NT2/D1 (cell line): ENCODE measurements at places on chromosomes 2 and 18.
A peak's percentile ranks its signal among the peaks of the same experiment; 100 is the strongest.

- no peak for DNase-seq
Measured at GRCh38 chr2:234178330-234179030, 128.0 kb downstream of the SPP2 start.

- DNase-seq, result no peak
Measured at GRCh38 chr2:177579486-177580036, 187.0 kb downstream of the AGPS start.

DNA sequence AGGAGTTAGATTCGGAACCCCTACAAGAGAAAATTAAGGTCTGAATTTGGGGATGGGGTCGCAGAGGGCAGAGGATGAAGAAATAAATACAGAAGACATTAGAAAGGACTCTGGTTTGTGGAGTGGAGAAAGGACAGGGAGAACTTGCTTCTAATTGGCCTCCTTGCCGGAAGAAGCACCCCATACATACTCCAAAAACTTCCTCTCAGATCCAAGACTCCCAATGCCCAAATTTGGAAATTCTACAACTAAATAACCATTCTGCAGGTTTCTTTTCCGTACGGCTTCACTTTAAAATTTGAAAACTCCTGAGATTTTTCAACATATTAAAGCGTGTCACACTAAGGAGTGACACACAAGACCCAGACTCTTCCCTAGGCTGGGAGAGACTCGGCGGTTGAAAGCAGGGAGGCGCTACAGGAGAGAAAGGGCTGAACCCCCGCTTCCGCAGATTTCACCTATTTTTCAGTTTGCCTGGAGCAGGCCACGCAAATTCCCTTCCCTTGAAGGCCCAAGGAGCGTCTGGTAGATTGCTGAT is 478 bp downstream of the CLHC1 start:
- no peak for DNase-seq

DNA sequence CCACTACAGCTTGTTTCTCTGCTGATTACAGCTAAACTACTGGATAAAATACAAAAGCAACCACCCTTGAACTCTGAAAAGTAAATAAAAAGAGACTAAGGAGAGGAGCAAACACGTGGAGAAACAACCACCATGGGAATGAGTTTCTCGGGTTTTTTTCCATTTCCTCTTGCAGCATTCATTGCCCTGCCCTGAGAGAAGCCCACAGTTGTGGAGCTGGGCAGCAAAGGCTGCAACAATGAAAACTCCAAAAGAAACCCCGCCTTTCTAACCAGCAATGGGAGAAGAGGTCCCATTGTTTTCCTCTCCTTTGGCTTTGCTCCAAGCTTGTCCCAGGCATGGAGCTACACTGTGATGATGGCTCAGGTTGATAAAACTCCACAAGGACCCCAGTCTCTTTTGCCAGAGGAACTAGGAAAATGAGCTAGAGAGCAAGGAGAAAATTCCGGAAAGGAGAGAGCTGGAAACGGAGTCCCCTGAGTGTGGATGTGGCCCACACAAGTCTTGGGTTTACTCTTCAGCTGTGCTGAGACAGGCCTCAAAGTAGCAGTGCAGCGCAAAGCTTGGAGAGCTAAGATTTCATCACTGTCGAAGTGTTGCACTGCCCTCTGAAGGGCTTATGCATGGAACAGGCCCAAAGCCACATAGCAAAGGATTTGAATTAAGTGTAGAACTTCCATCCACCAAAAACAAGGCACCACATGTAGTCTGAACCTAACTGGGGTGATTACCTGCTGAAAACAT is 20.9 kb downstream of the NAPG start:
- no peak for DNase-seq

- DNase-seq, result no peak
Measured at GRCh38 chr2:128385365-128385764, 66.7 kb upstream of the HS6ST1 start.

GRCh38 chr2:174149530-174149929 is 98.8 kb downstream of the OLA1 start:
- no peak for DNase-seq

DNA sequence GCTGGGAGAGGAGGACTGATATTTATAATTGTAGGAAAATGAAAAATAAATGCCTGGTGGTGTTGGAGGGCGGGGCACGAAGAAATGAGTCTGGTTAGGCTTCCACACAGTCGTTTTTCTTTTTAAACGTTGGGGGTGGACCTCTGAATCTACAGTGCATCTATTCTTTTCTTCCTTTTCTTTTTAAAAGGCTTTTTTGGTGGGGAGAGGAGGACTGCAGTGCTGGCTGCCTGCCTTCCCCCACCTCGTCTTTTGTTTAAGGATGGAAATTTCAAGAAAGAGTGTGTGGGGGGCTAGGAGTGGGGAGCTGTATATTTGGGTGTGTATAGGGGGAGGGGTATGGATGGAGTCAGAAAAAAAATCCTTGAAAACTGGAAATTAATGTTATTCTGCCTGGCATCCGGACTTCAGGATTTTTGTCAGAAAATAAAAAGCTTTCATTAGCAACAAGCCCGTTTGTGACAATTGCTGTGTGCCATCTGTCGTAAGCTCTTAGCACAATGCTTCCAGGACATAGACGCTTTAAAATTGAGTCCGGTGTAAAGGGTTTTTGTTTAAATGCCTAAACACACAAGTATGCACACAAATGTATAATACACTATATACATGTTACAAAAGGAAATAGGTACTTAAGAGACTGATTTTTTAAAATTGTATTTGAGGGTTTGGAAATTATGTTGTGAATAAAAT is 1.1 kb downstream of the MAP2 start:
- no peak for DNase-seq

- no peak for DNase-seq
Measured at GRCh38 chr2:239150125-239151011, 250.5 kb downstream of the HDAC4 start.

DNA sequence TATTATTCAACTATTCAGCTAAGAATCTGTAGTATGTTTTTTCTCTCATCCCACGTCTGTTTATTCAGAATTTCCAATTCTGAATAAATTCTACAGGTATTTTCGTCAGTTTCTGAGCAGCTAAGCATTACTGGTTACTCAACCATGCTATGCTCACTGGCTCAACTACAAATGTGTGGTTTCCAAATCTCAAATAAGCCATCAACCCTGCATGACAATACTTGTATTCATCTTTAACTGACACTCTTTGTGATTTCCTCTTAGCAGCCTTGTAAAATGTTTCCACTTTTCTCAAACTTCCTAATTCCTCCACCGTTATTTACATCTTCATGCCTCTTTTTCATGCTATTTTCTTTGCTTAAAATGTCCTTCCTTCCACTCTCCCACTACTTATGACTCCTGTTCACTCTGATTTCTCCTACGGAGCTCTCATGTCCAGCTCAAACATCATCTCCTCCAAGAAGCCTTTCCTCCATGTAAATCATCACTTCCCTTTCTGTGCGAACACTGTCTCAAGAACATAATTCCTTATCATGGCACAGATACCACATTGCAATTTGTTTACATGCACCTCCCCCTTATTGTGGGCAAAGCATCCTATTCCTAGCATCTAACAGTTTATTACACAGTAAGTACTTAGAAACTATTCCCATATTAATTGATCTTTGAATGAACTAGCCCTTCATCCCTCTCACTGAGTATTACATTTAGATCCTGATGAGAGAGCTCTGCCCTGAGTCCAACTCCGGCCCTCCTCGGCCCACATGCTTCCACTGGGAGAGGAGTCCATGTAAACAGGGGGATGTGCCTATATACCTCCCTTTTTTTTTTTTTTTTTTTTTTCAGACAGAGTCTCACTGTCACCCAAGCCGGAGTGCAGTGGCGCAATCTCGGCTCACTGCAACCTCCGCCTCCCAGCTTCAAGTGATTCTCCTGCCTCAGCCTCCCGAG is 10.5 kb downstream of the CCDC88A start:
- peak; percentile 32 for DNase-seq

DNA sequence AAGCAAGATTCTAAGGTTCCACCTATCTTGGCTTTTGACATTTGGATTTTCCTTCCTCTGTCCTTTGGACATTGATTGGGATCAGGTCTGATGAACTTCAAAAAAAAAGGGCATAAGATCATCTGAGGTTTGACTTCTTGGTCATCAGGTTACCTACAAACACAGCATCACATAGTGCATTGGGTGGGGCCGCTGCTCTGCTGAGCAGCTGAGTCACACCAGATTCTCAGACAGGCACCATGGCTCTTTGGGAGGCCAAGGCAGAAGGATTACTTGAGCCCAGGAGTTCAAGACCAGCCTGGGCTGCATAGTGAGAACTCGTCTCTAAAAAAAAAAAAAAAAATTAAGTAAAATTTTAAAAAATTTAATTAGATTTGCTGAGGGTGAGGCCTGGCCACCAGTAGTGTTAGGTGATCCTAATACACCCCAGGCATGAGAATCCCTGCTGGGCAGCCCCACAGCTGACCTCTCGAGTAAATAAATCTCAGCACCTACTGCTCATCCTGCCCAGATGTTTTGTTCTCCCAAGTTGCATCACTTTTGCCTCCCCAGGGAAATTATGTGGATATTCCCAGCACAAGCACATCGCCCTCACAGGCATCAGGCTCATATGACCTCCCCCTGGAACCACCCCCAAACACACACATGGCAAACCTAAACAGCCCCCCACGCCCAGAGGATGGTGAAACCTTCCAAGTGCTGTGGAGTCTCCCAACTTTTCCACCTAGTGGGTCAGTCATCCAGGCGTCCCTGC is 5.3 kb downstream of the MLPH start:
- DNase-seq, result no peak
